ENCODE measurements at places on chromosomes 11 and 22.

DNA sequence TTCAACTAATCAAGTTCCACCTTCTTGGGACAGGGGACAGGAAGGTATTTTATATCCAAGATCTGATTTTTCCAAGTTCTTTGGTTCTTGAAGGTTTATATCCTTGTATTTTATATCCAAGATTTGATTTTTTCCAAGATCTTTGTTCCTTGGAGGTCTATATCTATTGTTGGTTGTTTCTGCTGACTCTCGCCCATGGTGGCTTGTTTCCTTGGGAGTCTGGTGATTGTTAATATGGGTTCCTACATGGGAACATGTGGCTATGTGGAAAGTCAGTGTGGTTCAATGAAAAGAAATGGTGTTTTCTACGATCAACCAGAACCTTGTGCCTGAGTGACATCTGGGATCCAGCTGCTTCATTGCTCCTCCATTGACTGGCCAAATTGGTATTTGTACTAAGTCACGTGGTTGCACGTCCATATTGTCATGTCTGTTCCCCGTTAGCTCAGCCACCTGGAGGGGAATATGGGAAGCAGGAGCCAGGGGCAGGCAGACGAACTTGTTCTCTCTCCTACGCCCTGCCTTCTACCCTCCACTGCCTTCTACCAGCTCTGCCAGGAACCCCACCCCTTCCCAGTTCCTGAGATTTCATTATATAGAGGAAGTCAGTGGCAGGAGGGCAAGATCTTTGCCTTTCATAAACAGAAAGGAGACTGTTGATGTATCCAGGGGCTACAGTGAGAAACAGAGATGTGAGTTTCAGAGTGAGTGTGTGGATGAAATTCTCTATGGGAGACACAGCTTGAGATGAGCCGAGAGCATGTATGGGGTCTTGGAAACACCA, 11.1 kb upstream of the CSF2RB start:
- DNase-seq, result no peak

DNA sequence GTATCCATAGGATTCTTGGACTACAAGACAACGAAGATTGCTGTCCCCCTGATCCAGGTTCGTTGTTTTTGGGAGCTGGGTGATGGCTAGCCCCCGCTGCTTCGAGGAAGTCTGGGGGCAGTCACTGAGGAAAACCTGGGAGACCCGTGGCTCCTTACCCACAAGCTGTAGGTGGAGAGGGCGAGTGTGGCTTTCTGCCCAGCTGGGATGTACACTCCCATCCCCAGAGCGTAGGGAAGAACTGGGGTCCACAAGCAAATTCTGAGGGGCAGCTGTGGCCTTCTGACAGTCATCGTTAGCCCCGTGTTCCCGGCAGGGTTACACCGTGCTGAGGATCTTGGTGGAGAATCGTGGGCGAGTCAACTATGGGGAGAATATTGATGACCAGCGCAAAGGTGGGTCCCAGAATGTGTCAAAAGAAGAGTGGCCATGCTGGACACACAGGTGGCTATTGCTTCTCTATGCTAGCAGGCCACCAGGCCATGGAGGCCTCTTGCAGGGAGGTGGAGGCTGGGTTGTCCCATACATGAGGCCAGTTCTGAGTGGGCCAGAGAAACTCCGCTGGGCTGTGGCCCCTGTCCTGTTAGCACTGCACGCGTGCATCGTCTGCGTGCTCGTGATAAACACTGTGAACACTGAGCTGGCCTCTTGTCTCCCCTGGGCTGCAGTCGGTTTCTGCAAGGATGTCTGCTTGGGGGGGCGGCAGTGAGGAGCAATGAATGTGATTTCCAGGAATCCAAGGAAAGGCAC, 39.8 kb downstream of the GLB1L2 start:
- no peak for DNase-seq

DNA sequence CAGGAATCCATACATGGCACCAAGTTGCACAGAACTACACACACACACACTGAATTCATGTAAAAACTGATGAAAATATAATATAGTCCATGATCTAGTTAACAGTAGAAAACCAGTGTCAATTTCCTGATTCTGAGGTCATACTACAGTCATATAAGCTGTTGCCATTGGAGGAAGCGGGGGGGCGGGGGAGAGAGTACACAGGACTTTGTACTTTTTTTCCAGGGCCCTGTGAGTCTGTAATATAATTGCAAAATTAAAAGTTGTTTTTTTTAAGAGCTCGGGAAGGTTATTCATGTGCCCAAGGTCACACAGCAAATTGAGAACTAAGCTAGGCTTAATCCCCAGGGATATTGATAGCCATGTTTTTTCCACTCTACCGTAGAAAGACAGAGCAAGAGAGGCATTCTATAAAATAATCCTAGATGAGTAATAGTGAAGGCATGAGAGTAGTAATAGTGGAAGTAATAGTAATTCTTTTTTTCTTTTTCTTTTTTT, 312.3 kb downstream of the MN1 start:
- no peak for DNase-seq

DNA sequence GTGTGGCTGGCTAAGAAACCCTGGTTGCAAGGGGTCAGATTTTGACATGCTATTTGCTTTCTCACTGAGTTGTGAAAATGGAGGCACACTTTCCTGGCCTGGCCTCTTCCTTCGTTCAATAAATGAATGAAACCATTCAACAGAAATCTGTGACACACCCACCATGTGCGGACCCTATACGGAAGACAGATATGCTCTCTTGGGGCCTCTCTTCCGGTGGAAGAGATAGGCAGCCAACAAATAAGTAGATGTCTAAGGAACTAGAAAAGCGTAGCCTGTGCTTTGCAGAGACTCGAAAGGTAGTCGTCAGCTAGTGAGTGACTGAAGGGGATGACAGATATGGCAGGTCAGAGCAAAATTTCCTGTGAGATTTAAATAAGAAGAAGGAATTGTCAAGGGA, 5.3 kb downstream of the KCNQ1OT1 start:
- DNase-seq, result no peak

- DNase-seq, result no peak
Observed at GRCh38 chr11:132621976-132622580, 910.2 kb downstream of the OPCML start.

- no peak for DNase-seq
Observed at GRCh38 chr22:25718135-25718840, 23.7 kb upstream of the MYO18B start.

- no peak for DNase-seq
Observed at GRCh38 chr11:75495749-75496304, 29.9 kb downstream of the GDPD5 start.

GRCh38 chr11:91802475-91802874, 422.1 kb upstream of the FAT3 start:
- no peak for DNase-seq

DNA sequence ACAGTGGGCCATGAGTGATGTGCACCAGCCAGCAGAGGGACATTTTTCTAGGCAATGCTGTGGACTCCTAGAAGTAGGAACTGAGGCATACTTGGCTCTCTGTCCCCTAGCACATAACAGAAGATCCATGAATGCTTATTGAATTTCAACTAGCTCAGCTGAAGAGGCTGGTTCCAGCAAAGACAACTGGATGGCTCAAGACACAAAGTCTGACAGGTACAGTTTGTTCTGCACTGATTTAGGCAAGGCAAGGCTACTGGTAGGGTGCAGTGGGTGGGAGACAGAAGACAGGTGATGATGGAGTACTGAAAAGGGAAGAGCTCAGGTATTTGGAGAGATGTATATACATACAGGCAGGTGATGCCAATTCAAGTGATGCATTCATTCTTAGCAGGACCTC, 72.4 kb upstream of the USP47 start:
- no peak for DNase-seq

DNA sequence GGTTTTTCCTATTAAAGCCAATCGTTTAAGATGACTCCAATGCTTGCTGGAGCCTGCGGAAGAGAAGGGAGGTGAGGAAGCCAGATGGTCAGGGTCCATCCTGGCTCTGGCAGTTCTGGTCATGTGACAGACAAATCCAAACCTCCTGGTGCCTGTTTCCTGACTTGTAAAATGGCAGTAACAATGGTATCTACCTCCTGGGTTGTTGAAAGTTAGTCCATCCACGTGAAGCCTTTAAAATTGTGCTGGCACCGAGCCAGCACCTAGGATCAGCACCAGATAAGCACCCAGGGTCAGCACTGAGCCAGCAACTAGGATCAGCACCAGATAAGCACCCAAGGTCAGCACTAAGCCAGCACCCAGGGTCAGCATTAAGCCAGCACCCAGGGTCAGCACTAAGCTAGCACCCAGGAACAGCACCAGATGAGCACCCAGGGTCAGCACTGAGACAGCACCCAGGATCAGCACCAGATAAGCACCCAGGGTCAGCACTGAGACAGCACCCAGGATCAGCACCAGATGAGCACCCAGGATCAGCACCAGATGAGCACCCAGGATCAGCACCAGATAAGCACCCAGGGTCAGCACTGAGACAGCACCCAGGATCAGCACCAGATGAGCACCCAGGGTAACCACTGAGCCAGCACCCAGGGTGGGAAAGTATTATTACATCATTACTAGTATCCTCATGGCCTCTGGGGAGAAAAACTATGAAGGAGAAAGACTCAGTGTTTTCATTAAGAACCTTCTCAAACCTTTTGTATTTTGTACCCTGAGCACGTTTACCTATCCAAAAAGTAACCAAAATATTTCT, 17.2 kb downstream of the KIAA0930 start:
- DNase-seq, result no peak

GRCh38 chr11:45806937-45807791, 2.2 kb downstream of the SLC35C1 start:
- DNase-seq, result no peak

DNA sequence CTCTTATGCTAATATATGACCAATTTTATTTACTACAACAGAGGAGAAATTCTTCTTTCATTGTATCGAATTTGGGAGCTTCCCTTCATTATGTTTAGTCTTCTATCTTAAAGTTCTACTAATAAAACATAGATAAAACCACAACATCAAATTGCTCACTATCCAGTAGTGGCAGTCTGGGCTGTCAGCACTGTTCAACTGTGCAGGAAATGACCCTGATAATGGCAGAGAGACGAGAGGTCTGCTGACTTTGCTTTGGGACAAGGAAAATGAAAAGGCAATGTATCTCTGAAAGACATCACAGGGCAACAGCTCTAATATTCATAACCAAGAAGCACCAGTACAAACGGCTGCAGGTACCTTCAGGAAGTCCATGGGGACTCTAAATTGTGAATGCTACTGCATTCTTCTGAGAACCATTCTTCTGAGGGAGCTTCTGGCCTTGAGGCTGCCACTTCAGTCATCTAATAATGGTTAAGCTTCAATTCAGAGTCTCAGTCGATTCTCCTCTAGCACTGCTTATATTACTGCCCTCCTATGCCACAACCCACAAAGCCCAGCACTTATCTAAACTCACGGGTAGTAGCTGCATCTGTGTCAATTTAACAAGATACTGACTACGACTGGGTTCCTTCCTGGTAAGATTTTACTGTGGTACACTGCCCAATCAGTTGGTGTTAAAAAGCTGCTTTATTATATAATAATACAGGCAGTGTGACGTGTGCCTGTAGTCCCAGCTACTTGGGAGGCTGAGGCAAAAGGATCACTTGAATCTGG, 44.2 kb downstream of the CKAP5 start:
- no peak for DNase-seq

DNA sequence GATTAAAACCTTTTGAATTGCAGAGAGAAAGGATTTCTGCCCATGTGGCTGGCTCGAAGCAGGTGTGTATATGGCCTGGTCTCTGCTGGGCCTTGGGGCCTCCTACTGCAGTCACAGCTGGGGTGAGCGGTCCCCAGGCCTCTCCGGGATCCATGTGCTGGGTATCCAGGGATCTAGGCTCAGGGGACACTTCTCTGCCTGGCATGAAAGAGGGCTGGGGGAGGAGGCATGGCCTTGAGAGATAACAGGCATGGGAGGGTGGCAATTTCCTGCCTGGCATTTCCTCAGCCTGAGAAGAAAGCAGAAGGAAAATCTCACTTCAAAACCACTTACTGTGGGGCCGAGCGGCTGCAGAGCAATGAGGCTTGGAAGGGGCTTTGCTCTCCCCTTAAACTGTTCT, 20.3 kb upstream of the PARVG start:
- no peak for DNase-seq

GRCh38 chr11:32435152-32435480, 223 bp downstream of the WT1 start:
- no peak for DNase-seq

- no peak for DNase-seq
Observed at GRCh38 chr22:48393885-48394284, 1433.8 kb downstream of the BRD1 start.

DNA sequence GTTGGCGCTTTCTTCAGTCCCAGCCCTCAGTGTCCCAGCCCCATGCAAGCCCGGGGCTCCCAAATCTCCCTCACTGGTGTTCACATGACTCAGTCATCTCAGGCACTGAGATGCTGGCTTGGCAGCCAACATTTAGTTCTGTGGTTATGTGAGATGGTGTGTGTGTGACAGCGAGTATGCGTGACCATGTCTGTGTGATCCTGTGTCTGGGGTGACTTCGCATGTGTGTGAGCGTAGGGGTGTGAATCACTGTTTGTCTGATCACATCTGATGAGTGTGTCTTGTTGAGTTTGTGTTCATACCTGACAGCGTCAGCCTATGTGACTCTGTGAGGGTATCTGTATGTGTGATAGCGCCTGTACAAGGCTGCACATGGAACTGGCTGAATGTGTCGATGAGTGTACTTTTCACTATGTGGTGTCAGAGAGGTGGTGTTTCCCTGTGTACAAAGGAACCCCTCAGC, 16.2 kb downstream of the CREB3L1 start:
- DNase-seq, result no peak

- no peak for DNase-seq
Observed at GRCh38 chr22:40056559-40056958, 61.8 kb downstream of the FAM83F start.

- DNase-seq, result no peak
Observed at GRCh38 chr22:20748082-20748481, 25.8 kb upstream of the SERPIND1 start.

DNA sequence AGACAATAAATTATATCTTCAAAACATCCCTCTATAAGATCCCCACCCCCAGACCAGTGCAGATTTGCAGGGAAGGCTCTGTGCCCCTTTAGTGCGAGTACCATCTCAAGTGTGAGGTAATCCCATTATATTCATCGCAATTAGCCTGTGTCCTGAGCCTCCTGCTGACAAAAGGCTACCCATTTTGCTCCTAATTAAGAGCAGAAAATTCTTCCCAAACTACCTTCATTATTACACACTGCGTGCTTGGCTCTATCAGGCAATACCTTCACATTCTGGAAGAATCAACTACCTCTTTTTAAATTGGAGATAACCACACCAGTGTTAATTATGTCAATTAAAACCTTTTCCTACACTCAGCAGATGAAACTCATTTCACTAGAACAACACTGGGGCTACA, 1133.4 kb upstream of the CCDC90B start:
- no peak for DNase-seq

- DNase-seq, result no peak
Observed at GRCh38 chr11:118042796-118043195, 34.1 kb upstream of the TMPRSS4 start.
